T-cell (primary cell): ENCODE measurements at places on chromosomes 1 and 21.

- no peak for DNase-seq
Observed at GRCh38 chr1:184326278-184326677, 60.6 kb upstream of the C1orf21 start.

DNA sequence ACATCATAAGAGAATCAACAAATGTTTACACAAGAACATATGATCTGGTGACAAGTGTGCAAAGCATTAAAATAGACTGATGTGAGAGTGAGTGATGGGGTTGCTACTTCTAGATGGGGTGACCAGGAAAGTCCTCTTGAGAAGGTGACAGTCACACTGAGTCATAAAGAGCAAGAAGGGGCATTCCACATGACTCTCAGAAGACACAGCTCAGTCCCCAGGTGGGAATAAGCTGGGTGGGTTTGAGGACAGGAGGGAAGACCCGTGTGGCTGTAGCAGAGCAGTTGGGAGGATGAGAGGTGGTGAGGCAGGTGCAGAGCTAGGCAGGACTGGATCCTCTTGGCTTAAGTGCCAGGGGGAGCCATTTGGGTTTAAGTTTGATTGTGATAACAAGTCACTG is 53.1 kb downstream of the TNR start:
- DNase-seq = no peak

- no peak for DNase-seq
Observed at GRCh38 chr1:244171241-244171985, 120.3 kb downstream of the ZBTB18 start.

DNA sequence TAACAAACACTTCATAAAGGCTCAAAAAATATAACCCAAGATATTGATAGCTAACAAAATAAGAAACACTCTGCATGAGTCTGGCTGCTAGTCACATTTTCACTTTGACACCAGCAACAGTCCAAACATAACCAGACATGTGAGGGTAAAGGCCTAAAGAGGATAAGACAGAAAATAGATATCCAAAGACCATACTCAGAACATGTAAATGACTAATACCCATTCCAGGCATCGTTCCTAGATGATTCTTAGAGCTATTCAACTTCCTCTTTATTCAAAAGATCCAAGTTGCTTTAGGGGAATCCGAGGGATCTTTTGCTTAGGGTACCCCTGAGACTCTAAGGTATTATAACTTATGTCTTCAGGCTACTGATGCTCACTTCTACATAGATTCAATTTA is 5.1 kb downstream of the COL24A1 start:
- no peak for DNase-seq

- no peak for DNase-seq
Observed at GRCh38 chr1:44565259-44565750, 109.0 kb downstream of the TMEM53 start.

DNA sequence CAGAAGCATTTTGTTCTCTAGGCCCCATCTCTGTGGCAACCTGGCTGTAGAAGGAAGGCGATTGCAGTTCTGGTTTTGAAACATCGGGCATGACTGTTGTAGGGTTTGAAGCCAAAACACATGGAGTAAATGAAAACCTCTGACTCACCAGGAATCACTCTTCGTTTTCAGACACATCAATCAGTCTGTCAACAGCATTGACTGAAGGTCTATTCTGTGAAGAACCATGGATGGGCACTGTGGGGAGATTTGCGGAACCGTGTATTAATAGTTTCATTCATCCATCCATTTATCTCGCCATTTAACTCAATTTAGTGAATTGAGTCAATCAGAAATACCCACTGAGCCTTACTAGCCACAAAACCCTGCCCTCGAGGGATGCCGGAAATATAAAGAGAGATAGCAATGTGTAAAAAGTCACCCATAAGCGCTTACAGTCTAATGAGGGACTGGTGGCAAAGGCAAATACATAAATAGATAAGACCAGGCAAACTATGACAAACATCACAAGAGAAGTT is 364.6 kb upstream of the PROX1 start:
- DNase-seq = no peak

- no peak for DNase-seq
Observed at GRCh38 chr1:162873671-162874666, 13.0 kb upstream of the CCDC190 start.

GRCh38 chr1:22721122-22721873 is 10.7 kb downstream of the EPHB2 start:
- DNase-seq = no peak

DNA sequence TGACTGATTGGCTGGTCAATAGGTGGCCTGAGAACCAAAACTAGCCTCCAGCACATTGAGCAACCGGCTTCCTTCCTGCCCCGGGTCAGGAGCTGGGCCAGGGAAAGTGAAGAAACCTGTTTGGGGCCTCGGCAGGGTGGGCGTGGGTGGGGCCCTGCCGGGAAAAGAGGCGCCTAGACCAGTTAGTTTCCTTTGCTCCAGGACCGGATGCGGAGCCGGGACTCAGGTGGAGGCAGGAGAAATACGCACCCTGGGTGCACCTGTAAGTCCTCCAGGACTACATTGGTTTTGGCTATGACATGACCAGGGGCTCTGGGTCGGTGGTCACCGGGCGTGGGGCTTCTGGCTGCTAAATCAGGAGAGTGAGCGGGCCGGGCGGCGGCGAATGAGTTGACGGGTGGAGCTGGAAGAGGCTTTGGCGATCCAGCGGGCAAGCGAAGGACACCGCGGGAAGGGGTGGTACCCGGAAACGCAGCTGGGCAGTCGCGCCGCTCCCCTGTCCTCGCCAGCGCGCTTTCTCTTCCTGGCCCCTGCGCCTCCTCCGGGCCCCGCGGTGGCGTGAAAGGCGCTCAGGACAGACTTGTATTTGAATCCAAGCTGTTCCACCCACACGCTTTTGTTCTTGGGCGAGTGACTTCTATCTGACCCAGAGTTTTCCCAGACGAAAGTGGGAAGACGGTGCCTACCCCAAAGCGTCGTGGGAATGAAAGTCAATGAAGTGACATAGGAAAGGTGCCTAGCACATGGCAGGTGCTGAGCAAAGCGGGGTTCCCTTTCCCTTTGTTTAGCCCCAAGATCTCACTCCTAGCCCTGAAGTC is 30.6 kb upstream of the JUN start:
- DNase-seq = no peak

- no peak for DNase-seq
Observed at GRCh38 chr1:33098371-33098770, 17.4 kb downstream of the AZIN2 start.

DNA sequence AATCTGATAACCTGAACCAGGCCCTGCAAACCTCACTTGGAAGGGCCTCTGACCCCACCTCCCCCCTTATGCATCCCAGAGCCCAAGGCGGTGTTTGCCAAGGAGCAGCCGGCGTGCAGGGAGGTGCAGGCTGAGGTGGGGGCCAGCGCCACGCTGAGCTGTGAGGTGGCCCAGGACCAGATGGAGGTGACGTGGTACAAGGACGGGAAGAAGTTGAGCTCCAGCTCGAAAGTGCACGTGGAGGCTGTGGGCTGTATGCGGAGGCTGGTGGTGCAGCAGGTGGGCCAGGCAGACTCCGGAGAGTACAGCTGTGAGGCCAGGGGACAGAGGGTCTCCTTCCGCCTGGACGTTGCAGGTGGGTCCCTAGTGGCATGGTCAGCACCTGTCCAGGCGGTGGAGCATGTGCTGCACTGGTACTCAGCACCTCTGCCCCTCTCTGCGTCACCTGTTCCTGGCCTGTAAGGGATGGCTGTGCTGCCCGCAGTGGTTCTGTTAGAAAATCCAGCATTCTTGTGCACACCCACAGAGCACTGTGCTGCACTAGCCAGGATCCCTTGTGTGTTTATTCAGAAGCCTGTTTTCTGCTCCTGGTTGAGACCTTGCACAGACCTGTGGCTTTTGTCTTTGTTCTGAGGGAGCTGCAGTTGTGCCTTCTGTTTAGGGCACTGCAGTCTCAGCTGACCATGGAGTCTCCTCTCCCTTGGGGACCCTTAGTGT is 11.6 kb downstream of the OBSCN start:
- DNase-seq = no peak

- DNase-seq = no peak
Observed at GRCh38 chr1:204660509-204660908, 25.0 kb downstream of the LRRN2 start.

- no peak for DNase-seq
Observed at GRCh38 chr1:76835203-76835602, 32.1 kb upstream of the ST6GALNAC5 start.

GRCh38 chr1:31752952-31753475 is 11.1 kb downstream of the ADGRB2 start:
- no peak for DNase-seq

DNA sequence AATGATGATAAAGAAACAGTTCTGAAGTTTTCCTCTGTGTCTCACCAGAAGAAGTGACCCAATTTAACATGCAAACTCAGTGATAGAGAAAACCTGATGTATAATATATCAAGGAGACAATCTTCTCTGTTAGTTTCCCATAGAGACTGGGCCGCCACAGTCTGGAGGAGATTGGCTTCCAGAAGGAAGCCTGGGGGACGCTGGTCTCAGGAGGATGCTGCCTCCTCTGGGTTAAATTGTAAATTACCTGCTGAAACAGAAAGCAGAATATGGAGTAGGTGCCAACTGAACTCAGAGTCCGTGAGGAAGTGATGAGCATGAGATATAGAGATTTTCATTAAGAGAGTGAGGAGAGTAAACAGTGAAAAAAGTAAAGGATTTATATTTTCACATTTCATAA is 15.8 kb downstream of the OR14I1 start:
- no peak for DNase-seq

GRCh38 chr21:33312121-33312520 is 12.6 kb upstream of the IFNAR1 start:
- no peak for DNase-seq

DNA sequence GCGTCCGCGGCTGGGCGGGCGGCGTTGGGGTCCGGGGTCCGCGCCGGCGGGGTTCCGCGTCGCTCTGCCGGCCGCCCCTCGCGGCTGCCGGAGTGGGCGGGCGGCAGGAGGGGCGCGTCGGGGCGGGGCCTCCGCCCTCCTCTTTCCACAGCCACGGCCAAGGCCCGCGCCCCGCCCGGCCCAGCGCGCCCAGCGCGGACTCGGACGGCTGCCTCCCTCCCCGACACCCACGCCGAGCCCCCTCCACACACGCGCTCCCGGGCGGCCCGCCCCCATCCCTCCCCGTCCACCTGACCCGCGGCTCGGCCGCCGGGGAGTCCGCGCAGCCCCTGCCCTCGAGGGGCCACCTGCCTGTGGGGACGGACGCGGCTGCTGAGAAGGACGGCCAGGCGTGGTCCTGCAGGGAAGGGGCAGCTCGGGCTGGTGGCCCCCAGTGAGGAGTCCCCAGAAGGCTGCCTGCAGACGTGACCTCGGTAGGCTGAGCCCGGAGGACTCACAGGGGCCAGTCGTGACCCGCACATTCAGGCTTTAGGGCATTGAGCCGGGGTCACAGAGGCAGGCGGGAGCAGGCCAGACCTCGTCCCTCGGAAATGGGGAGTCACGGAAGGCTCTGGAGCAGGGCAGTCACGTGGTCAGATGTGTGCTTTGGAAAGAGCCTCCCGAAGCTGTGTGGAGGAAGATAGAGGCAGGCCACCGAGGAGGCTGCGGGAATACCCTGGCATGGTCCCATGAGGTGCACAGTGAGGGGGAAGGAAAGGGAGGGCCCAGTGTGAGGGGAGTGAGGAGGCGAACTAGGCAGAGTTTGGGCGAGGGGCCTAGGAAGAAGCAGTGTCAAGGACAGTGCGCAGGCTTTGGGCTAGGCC is at the start of gene COL8A2:
Gene COL8A2, minus strand, starts transcription at position 94 of the 863 bp plus-strand sequence. CDS start 24,980 bp downstream, outside the sequence.
- DNase-seq = no peak

GRCh38 chr1:50109116-50109515 is 396 bp downstream of the ELAVL4 start:
- no peak for DNase-seq

DNA sequence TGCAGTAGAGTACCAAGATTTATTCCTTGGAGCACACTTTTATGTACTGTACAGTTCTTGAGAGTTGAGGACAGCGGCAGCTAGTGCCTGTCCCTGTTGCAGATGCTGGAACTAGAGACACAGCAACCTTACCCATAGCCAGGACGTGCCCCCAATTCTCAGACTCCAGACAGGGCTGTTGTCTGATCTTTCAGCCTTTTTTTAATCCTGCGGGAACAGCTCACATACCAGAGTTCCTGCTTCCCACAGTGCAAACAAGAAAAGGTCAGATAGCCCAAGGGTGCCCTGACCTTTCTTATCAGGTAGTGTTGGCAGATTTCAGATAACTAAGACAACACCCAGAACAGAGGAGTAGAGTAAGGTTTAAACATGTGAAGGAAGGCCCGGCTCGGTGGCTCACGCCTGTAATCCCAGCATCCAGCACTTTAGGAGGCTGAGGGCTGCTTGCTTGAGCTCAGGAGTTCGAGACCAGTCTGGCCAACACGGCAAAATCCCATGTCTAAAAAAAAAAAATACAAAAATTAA is 78.5 kb downstream of the DOP1B start:
- DNase-seq = no peak
